CD4-positive, CD25-positive, alpha-beta regulatory T cell (primary cell): ENCODE measurements at places on chromosomes 13 and 19. TPM values are rescaled to one million over a fixed set of nuclear protein-coding genes. Genes with fewer than 3 reads are reported as not detected.
A peak's percentile ranks its signal among the peaks of the same experiment; 100 is the strongest.

ZNF571 gene
- 16.8 TPM for total RNA-seq

NRTN gene
- not detected for total RNA-seq

ZNF578 gene
- 0.27 TPM for total RNA-seq

NOTCH3 gene
- not detected for total RNA-seq

RCBTB1 gene
- 46.0 TPM for total RNA-seq

CDX2 gene
- total RNA-seq, result not detected

ZNF229 gene
- total RNA-seq, result not detected

- H3K4me3 ChIP-seq, result peak overlapping the region; percentile 71
- H3K27me3 ChIP-seq, result no peaks in the 10 kb centered on the region
- DNase-seq, result no peak
- peak overlapping the region; percentile 73 for H3K27ac ChIP-seq
- peaks cover 27% of the 10 kb centered on the region for H3K4me1 ChIP-seq
Measured at GRCh38 chr13:49455007-49455398, 10.9 kb downstream of the SETDB2 start.

GRCh38 chr19:32396046-32396652 lies 9.4 kb upstream of the DPY19L3 start:
- H3K27ac ChIP-seq, result no peak overlapping the region
- no peaks in the 10 kb centered on the region for H3K36me3 ChIP-seq
- H3K4me1 ChIP-seq, result no peaks in the 10 kb centered on the region
- no peaks in the 10 kb centered on the region for H3K27me3 ChIP-seq

- no peak for DNase-seq
- H3K4me1 ChIP-seq, result no peaks in the 10 kb centered on the region
- H3K4me3 ChIP-seq, result no peak overlapping the region
- no peak overlapping the region for H3K27ac ChIP-seq
- H3K36me3 ChIP-seq, result no peaks in the 10 kb centered on the region
- H3K27me3 ChIP-seq, result peaks cover 3% of the 10 kb centered on the region
Measured at GRCh38 chr19:29467824-29468401, 57.9 kb upstream of the VSTM2B start.

DNA sequence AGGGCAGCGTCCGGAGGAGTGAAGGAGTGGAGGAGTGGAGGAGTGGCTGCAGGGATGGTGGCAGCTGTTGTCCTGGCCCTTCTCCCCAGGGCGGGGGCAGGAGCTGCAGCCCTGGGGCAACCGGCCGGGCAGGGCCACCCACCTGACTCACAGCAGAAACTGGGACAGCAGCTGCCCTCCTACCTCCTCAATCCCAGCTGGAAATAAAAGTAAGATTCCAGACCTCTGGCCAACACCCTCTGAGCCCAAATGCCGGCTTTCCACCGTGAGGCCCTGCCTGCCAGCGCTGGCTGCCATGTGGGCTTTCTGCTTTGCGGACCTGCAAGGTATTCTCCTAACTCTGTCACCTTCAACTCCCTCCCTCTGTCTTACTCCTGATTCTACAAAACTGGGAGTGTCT lies 3.3 kb upstream of the CLPP start:
- no peak for DNase-seq
- no peak overlapping the region for H3K4me3 ChIP-seq
- peaks cover 10% of the 10 kb centered on the region for H3K4me1 ChIP-seq
- H3K36me3 ChIP-seq, result peaks cover 4% of the 10 kb centered on the region
- no peaks in the 10 kb centered on the region for H3K27me3 ChIP-seq

- no peaks in the 10 kb centered on the region for H3K27me3 ChIP-seq
- no peaks in the 10 kb centered on the region for H3K36me3 ChIP-seq
- H3K4me3 ChIP-seq, result no peak overlapping the region
- no peaks in the 10 kb centered on the region for H3K4me1 ChIP-seq
- no peak for DNase-seq
Measured at GRCh38 chr19:21256722-21257121, 72.5 kb downstream of the ZNF708 start.

DNA sequence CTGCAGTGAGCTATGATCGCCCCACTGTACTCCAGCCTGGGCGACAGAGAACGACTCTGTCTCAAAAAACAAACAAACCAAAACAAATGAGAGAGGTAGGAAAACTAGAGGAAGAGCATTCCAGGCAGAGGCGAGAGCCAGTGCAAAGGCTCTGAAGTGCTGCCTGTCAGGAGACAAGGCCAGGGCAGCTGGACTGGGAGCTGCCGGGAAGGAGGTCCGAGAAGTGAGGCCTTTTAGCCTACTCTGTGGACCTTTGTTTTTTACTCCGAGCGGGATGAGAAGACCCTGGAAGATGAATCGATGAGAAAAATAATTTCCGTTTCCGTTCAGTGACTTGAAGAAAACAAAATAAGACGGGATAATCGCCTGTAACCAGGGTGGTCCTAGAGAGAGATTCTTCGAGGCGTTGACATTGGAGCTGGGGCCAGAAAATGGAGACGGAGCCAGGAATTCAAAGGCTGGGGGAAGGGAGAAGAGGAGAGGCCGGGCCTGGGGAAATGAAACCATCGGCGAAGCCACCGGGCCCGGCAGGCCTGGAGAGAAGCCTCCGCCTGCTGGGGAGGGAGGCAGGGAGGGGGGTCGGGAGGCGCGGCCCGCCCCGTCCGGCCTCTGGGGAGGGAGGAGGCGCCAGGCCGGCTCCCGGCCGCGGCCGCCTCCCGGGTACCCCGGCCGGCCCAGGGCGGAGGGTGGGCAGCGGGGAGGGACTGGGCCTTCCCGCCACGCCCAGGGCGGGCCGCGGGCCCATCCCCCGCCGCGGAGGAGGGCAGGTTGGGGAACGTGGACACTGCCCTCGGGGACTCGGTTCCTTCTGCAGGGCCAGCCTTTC lies 7.8 kb upstream of the SERTAD1 start:
- H3K27ac ChIP-seq, result peak overlapping the region; percentile 56
- peak; percentile 49 for DNase-seq
- H3K27me3 ChIP-seq, result no peaks in the 10 kb centered on the region

DNA sequence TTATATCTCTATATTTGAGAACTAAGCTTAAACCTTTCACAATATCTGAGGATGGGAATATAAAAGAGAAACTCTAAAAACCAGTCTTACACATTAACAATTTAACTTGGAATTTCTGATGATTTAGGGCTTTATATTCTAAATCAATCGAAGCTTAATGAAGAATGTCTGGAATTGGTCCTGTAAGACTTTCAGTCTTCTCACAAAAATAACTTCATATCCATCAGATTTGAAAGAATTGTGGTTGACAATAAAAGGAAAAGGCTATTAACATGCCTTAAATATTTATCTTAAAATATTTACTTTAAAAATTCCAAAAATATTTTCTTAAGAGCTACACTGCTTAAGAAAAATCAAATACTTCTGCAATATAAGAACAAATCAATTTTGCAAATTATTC lies 27.3 kb downstream of the MYCBP2 start:
- H3K27ac ChIP-seq, result no peak overlapping the region
- H3K4me1 ChIP-seq, result peaks cover 36% of the 10 kb centered on the region
- no peak for DNase-seq
- H3K4me3 ChIP-seq, result peak overlapping the region; percentile 39
- peaks cover 15% of the 10 kb centered on the region for H3K36me3 ChIP-seq
- no peaks in the 10 kb centered on the region for H3K27me3 ChIP-seq

GRCh38 chr13:33109271-33109697 lies 93.1 kb downstream of the KL start:
- H3K4me3 ChIP-seq, result no peak overlapping the region
- no peaks in the 10 kb centered on the region for H3K36me3 ChIP-seq
- H3K4me1 ChIP-seq, result no peaks in the 10 kb centered on the region
- DNase-seq, result no peak
- no peak overlapping the region for H3K27ac ChIP-seq
- H3K27me3 ChIP-seq, result peaks cover 1% of the 10 kb centered on the region
